ENCODE measurements at places on chromosomes 7 and 10.

- DNase-seq, result no peak
Measured at GRCh38 chr7:22361795-22362194, 4.8 kb upstream of the RAPGEF5 start.

- no peak for DNase-seq
Measured at GRCh38 chr10:108014902-108015177, 850.3 kb upstream of the SORCS1 start.

DNA sequence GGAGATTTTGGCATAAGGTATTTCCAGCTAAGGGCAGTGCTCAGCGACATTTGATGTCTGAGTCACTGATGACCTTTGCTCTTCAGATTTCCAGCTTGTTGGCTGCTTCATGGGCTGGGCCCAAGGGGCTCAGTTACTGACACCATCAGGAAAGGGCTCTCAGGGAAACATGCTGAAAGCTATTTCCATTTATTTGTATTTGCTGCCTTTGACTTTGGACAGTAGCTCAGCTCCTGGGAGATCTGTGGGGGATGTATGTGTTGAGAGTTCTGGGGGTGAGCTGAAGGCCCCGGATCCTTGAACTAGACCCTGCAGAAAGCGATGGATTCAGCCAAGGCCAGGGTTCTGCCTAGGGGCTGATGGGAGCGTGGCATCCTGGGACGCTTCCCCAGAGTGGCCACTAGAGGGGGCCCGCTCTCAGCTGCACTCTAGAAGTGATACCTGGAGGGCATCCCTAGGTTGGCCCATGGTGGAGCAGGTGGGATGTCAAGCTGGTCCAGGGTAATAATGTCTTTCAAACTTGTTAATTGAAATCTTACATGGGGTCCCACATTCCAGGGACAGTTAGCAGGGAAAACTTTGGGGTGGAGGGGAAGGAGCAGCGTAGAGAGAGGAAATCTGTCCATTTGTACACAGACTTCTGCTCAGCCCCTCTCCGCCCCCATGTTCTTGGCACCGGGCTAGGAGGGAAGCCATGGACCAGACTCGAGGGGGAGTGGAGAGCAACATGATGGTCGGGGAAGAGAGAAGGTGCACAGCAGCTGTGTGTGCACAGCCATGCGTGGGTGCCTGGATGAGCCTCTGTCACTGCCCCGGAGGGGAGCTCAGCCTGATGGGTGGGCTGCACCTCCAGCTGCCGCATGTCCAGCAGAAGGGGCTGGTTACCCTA, 3.0 kb upstream of the BTBD16 start:
- DNase-seq, result no peak

DNA sequence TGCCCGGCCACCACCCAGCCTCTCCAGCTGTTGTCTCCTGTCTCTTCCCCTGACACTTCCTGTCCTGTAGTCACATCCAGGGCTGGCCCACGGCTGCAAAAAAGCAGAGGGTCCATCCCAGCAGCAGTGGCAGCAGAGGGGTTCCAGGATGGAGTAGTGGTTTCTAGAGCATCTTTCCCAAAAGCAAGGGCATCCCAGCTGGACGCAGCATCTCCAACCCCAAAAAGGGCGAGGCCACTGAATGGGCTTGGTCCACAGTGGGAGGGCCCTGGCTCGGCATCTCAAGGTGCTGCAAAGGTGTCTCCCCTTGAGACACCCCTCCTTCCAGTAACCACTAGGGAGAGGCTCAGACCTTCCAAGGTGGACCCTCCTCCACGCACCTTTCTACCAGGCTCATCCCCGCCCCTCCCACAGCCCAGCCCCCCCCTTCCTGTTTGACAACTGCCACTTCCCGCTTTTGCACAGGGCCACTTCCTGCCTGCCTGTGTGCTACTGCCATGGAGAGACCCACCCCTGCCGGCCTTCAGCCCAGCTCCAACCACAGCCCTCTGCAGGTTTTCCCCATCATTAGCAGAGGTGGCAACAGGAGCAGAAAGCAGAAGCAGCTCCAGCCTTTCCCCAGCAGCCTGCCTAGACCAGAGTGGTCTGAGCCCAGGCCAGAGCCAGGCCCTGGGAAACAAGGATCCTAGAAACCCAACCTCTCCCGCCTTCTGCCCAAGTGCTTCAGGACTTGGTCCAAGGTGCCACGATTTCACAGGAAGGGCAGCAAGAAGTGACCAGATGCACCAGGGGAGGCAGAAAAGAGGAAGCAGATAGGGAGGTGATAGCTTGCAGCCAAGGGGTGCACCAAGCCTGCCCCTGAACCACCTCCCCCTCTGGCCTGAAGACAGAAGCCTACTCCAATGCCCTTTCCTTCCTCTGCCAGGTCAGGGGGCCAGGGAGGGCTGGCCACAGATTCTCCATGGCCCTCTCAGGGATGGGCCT, 8.6 kb downstream of the CAMK2G start:
- DNase-seq, result no peak

- no peak for DNase-seq
Measured at GRCh38 chr10:72263613-72264241, 10.0 kb upstream of the DDIT4 start.

DNA sequence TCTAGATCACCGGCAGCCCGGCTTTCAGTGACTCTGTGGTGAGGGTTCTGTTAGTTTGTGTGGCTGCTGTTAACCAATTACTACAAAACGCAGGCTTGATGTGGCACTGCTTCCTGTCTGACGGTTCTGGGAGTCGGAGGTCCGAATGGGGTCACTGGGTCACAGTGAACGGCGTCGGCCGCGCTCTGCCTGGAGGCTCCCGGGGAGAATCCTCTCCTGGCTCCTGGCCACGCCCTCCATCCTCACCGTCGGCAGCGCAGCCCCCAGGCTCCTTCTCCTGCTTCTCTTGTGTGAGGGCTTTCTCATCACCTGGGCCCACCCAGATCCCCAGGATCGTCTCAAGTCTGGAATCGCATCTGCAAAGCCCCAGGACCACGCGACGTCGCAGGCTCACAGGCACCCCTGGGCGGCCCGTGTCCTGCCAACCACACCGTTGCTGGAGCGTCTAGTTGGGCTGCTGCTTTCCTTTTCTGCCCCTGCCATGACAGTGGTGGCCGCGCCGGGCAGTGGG, 31.8 kb upstream of the NKX6-2 start:
- DNase-seq, result no peak

DNA sequence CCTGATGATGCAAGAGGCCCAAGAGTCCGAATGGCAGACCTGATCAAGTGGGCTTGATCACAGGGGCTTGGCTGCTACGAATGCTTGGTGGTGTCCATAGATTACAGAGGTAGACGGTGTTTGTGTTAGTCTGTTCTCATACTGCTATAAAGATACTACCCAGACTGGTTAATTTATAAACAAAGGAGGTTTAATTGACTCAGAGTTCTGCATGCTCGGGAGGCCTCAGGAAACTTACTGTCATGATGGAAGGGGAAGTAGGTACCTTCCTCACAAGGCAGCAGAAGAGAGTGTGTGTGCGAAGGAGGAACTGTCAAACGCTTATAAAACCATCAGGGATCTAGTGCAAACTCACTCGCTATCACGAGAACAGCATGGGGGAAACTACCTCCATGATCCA, 268.9 kb upstream of the KLF6 start:
- no peak for DNase-seq

DNA sequence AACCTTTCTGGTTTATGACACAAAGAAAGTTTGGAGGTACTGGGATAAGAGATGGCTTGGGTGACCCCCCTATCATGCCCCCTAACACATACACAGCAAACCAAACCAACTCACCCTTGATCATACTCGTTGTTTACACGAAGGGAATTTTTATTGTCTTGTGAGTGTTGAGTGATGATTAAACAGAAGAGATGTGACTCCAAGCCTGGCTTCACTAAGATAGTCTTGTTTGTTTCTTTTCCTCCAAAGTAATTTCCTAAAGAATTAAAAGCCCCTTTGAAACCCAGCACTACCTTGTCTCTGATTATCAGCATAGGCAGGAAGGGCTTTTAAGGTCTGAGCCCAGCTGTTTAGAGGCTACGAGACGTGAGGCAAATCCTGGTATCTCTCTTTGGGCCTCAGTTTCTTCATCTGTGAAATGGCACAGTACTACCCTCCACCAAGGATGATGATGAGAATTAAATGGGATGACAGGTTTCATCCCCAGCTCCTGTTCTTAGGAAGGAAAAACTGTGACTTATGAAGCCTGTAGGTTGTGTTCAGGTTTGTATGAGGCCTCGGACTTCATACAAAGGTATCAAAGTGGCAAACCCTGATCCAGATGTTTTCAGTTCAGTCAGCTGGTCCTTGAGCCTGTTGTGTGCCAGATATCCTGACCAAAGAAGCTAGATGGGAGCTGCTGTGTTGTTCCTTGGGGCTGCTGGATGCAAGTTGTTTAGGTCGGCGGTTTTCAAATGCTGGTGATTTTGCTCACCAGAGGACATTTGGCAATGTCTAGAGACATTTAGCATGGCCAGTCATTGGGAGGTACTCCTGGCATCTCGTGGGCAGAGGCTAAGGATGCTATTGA, 51.8 kb downstream of the TCF7L2 start:
- DNase-seq, result no peak

- no peak for DNase-seq
Measured at GRCh38 chr10:79165070-79165778, 96.5 kb downstream of the ZMIZ1 start.

DNA sequence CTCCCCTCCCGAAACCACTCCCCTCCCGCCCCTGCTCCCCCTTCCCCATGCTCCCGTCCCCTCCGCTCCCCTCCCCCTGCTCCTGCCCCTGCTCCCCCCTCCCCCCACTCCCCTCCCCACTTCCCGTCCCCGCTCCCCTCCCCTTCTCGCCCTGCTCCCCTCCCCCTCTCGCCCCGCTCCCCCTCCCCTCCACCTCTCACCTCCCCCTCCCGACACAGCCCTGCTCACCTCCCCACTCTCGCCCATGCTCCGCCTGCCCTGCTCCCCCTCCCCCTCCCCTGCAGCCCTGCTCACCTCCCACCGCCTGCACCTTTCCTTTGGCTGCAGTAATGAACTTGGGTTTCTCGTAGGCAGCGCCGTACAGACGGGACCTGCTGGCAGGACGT, 49.9 kb upstream of the NKX6-2 start:
- DNase-seq, result no peak

- DNase-seq, result peak; percentile 94
Measured at GRCh38 chr10:32139223-32140073, 83.2 kb upstream of the KIF5B start.

DNA sequence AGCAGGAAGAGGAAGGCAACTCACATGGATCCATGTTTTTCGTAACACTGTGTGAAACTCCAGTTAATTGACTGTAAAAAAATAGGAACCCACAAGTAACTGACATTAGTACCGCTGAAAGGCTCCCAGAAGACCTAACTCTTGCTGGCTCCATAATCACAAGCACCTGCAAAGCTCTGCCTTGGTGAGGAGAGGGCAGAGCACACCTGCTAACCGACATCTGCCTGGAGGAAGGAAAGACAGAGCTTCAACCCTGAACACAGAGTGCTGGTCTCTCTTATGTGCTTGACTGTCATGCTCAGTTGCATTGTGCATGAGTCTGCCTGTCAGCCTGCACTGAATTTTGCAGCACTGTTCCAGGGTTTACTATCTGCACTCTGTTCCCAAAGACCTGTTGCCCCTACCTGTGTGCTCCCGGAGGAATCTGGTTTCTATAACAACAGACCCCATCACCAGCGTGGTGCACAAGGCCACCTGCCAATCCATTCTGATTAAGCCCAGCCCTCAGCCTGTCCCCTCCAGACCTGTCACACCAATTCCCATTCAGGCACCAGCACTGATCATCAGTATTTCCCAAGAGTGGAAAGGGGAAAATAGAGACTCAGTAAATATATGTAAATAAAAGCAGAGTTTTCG, 63.1 kb upstream of the ANKRD1 start:
- no peak for DNase-seq

- no peak for DNase-seq
Measured at GRCh38 chr7:2477447-2478398, 1.5 kb upstream of the GRIFIN start.

- no peak for DNase-seq
Measured at GRCh38 chr7:91846436-91846835, 34.1 kb downstream of the MTERF1 start.

DNA sequence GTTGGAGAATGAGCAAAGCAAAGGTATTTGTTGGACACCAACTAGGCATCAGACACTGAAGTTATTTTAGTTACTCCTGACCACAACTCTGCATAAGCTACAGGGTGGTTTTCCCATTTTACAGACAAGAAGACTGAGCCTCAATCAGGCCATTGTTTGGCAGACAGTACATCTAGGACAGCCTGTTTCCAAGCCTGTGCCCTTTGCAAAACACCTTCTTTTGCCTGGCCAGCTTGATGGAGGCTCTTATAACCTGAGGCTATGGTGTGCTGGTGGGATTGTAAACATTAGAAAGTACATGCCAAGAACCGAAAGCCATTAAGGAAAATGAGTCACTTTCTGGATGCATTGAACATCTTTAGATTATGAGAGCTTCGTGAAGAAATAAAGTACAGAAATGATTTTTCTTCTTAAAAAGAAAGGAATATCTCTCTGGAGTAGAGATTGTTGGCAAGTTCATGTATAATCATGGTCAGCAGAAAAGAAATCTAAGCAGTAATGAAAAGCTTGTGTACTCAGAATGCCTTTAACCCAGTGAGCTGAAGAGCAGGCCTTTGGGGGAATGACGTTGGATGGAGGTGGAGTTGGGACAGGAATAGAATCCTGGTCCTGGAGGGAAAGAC, 140.6 kb downstream of the KIAA1217 start:
- no peak for DNase-seq

GRCh38 chr10:36171556-36171952, 529.5 kb upstream of the FZD8 start:
- no peak for DNase-seq

- peak; percentile 94 for DNase-seq
Measured at GRCh38 chr10:104291439-104291951, 22.5 kb downstream of the GSTO2 start.

GRCh38 chr7:110544194-110544593, 546.7 kb upstream of the LRRN3 start:
- no peak for DNase-seq

DNA sequence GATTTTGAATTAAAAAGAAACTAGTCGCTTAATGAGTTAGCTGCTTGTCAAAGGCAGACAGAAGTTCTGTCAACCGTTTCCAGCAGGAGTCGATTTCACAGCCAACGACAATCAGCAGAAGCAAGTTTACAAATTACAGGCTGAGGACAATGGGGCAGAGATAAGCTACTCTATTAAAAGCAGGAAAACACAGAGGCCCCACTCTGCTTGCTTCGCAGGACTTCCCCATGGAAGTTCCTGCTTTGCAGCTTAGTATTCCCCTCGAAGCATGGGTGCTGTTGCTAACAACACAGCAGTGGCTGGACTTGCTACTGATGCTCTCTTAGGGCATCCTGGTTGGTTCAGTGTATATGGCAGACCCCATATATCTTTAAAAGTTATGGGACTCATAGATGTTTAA, 50.8 kb upstream of the KLF6 start:
- DNase-seq, result no peak

- no peak for DNase-seq
Measured at GRCh38 chr7:94584113-94584512, 71.8 kb downstream of the SGCE start.

GRCh38 chr10:1050554-1050953, 1.6 kb upstream of the IDI1 start:
- DNase-seq, result no peak

DNA sequence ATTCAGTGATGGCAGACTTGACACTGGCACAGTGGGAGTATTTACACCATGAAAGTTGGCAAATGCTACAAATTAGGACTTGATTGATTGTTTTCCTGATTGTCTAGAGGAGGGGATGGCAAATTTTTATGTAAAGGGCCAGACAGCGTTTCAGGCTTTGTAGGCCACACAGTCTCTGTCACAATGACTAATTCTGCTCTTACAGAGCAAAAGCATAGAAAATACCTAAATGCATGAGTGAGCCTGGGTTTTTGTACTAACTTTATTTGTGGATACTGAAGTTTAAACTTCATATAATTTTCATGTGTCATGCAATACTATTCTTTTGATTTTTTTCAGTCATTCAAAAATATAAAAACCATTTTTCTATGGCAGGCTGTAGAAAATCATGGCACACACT, 9.0 kb upstream of the ARMS2 start:
- DNase-seq, result no peak
